ENCODE measurements at places on chromosomes 5 and 9.

DNA sequence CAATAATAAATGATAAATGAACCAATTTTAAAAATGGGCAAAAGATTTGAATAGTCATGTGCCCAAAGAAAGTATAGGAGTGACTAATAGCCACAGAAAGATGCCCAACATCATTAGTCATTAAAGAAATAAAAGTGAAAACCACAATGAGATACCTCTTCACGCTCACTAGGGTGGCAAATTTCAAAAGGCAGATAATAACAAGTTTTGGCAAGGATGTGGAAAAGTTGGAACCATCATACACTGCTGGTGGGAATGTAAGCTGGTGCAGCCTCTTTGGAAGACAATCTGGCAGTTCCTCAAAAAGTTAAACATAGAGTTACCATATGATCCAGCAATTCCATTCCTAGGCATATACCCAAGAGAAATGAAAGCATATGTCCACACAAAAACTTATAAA lies 1819.8 kb downstream of the MAT2B start:
- no peak for DNase-seq

DNA sequence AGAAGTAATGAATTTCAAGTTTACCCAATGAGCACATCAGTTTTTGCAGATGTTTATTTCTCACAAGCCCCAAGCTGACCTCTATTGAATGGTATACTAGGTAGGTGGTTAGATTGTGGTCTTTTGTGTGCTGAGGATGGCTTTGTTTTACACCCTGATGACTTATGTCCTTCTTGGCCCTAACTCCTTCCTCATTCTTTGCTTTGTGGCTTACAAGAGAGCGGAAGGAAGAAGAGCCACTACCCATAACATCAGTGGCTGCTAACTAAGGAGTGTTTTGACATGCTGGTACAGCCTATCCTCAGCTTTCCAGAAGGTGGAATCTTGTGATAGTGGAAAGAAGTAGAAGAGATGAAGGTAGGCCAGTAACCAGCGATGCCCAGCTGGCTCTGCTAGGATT lies 85.7 kb upstream of the NTRK2 start:
- DNase-seq = no peak

GRCh38 chr5:90056911-90057705 lies 352.4 kb downstream of the CETN3 start:
- DNase-seq = no peak

- DNase-seq = no peak
Observed at GRCh38 chr9:123201083-123201482, 67.3 kb downstream of the STRBP start.

GRCh38 chr5:32329395-32329834 lies 16.7 kb upstream of the MTMR12 start:
- DNase-seq = peak; percentile 83

- DNase-seq = peak; percentile 42
Observed at GRCh38 chr9:128203024-128203706, at the start of gene DNM1. Gene DNM1, plus strand, starts transcription at chr9:128203379. Its CDS starts 92 bp downstream, at chr9:128203471.

DNA sequence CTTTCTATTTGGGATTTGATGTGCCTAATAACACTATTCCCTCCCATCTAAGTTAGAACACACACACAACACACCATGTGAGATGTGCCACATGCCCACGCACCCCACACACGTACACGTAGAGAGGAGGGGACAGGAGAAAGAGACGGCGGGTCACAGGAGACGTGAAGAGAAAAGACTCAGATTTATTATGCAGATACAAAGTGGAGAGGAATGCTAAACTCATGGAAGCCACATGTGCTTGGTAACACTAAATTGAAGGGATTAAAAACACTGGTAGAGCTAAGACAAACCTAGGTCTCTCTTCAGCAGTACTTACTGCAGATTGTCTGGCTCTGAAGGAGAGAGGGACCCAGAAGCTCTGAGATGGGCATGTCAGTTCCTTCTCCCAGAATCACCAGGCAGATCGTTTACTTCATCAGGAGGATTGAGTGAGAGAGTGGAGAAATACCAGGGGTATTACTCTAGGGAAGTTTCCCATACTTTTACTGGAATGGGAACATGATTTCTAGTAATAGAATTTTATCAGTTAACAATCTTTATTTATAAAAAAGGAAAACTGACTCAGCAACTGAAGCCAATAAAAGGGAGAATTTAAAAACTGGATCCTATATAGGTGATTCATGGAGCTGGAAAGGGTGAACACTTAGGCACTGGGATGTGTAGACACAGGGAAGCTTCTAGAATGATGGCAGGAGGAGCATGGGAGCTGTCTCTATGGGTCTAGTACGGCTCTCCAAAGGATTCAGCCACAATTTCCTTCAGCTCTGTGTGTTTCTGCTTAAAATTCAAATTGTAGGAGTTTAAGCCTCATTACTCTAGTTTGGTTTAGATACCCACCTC lies 139.4 kb downstream of the MACIR start:
- DNase-seq = no peak

- no peak for DNase-seq
Observed at GRCh38 chr5:95280401-95281095, 4.3 kb downstream of the MCTP1 start.

DNA sequence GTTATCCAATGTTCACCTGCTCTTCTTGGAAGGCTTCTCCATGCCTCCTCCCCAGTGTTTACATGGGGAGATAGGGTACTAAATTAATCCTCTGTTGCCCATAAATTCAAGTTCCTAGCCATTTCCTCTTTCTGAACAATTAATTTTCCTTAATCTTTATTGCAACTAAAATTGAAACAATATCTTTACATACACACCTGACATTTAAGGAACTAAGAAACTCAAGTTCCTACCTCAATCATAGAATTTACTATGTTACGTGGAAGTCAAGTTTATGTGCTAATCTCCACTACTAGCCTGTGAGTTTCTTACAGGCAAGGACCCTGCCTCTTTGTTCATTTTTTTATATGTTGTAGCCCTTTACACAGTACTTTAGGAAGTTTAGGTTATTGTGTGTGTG lies 10.1 kb upstream of the ADRB2 start:
- no peak for DNase-seq

DNA sequence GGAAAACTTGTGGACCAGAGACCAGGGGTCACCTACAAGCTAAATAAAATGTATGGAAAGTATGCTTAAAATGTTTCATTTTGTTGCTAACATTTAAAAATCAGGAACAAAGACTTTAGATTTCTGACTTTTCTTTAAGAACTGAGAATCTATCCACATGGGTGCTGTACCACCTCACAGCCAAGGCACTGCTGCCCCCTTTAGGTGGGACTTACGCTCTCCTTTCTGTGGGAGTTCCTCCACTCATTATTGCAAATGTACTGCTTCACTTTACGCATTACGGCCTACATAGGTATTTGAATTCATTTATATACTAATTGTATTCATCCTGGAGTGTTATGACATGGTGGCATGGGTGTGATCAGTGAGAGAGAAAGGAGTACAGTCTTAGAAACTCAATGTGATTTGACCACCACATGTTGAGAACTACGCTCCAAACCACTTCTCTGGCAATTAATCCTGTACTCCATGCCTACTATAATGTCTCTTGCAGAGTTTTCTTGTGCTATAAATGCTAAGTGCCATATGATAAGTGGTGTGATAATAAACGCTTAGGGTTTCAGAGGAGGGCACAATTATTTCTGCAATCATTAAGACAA lies 24.7 kb upstream of the CETN3 start:
- DNase-seq = peak; percentile 19

DNA sequence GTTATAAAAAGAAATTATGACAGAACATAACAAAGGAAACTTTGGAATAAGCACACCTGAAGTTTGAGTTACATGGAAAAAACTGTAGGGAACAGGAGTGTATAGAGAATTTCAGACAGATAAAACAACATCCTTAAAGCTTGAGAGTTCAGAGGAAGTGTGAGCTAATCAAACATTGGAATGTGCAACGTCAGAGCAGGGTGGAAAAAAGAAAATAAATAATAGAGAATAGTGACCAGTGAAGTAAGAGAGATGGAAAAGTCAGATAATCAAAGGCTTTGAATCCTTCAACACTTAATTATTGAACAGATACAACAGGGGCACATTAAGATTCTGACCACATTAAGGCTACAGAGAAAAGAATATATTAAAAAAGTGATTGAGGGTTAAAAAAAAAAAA lies 128.5 kb upstream of the CDH10 start:
- DNase-seq = no peak
